D721Med (cell line): ENCODE measurements at places on chromosomes 3 and 15.

- DNase-seq = no peak
Measured at GRCh38 chr15:85717212-85717611, 77.5 kb downstream of the KLHL25 start.

GRCh38 chr3:152517502-152517901 lies 248.8 kb downstream of the MBNL1 start:
- no peak for DNase-seq

- no peak for DNase-seq
Measured at GRCh38 chr15:60283936-60284335, 113.8 kb downstream of the ANXA2 start.

GRCh38 chr3:137948400-137949072 lies 61.4 kb upstream of the CLDN18 start:
- DNase-seq = no peak

DNA sequence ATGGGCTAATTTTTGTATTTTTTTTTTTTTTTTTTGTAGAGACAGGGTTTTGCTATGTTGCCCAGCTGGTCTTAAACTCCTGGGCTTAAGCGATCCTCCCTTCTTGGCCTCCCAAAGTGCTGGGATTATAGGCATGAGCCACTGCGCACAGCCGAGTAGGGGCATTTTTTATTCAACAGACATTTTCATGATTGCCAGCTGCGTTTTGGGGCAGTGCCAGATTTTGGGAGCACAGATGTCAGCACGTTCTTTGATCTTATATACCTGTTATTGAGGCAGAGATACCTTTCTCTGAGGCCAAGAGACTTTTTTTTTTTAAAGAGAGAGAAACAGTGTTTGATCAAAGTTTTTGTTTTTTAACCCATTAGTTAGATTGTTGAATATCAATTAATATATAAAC lies 16.8 kb downstream of the NEO1 start:
- DNase-seq = no peak

GRCh38 chr3:160027541-160028195 lies 39.0 kb downstream of the IL12A start:
- no peak for DNase-seq

DNA sequence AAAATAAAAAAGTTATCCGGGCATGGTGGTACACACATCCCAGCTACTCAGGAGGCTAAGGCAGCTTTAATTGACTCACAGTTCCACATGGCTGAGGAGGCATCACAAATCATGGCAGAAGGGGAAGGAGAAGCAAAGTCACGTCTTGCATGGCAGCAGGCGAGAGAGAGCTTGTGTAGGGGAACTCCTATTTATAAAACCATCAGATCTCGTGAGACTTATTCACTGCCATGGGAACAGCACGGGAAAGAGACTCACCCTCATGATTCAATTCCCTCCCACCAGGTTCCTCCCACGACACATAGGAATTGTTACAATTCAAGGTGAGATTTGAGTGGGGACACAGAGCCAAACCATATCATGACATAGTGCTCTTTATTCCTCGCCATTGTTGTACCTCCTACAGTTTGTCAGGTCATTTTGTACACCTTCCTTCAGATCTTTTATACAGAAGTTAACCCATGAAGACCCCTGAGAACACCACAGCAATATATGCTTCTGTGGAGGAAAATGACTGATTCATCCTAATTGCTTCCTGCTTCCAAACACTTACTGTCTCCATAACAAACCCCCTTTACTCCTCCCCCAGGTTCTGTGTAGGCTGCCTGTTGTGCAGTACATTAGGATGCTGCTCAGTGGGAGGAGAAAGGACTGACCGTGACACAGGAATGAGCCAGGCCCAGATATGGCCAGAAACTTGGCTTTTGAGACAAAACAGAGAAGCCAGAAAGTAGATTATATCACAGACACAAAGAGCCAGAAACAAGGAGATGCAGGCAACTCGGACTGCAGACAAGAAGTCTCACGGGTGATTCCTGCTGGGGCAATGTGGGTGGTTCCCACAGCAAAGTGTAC lies 67.9 kb upstream of the HEG1 start:
- DNase-seq = no peak
